SK-N-SH treated with all-trans-retinoic acid at 6 μM for 48 hours (cell line): ENCODE measurements at places on chromosomes 7 and 10.
A peak's percentile ranks its signal among the peaks of the same experiment; 100 is the strongest.

DNA sequence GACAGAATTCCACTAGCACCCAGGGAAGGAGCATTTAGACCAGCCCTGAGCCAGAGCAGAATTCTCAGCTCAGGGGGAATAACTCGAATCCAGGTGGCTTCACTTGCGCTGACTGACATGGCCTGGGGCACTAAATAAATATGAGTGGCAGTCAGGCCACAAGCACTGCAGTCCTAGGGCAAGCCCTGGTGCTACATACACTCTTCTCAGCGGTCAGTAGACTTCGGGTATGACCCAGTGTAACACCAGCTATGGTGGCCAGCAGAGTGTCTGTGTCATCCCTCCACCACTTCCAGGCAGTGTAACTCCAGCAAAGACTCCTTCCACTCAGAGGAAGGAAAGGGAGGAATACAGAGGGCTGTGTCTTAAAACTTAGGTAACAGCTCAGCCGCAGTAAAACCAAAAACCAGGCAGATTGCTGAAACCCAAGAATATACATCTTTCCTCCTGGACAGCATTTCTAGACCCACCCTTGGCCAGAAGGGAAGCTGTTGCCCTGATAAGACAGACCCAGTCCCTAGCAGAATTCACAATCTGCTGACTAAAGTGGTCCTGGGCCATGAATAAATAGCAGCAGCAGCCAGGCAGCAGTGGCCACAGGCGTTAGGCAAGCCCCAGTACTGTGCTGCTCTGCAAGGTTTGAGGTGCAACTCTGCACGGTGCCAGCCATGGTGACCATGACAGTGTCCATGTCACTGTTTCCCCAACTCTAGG, 77.0 kb downstream of the SNX13 start:
- ATAC-seq: no peak

DNA sequence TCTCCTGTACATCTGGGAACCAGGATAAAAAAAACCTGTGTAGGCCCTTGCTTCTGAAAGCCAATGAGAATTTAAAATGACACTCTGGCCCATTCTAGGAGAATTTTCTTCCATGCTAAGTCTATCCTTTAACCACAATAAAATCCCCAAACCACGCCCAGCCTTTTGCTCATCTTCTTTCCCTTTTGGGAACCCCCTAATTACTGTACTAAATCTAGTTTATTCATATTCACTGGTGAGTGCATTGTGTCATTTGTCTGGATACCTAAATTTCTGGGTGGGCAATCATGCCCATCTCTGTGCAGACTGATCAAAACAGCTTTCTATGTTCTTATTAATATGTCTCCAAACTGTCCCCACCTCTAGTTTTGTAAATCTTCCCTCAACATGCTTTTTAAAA, 11.7 kb upstream of the CDK14 start:
- ATAC-seq: no peak

DNA sequence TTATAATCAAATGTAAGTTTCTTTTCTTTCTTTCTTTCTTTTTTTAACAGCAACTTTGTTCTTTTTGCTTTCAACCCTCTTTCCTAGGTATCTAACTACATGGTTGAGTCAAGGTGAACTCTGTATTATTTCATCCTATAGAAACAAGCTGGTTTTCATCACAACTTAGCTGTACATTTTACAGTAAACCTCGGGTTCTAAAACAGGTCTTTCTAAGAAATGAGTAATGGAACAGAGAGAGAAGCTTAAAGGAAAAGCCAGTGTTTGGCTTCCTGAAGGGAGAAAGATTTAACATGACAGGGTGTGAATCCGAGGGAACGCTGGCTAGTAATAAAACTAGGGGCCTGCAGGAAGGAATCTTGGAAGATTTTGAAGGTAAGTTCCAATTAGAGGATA, 143.4 kb upstream of the ITGB1 start:
- no peak for ATAC-seq

GRCh38 chr7:45563401-45563800, 10.8 kb upstream of the ADCY1 start:
- ATAC-seq: no peak

- ATAC-seq: no peak
Observed at GRCh38 chr10:43926371-43926770, 277.7 kb upstream of the ZNF32 start.

DNA sequence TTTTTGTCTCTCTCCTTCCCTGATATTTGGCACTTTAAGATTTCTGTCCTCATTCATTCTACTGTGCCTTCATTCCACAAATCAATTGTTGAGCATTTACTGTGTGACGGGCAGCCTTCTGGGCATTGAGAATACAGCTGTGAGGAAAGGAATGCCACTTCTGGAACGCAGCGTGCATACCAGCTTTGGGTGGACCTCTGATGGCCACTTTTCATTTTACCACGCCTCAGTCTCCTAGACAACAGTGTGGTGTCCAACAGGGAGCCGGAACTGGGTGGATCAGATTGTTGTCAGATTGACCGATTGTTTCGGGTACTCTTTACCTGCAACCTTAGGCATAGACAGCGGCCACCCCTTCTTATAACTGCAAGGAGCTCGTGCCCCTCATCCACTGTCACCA, 222.7 kb upstream of the DPP6 start:
- ATAC-seq: no peak

DNA sequence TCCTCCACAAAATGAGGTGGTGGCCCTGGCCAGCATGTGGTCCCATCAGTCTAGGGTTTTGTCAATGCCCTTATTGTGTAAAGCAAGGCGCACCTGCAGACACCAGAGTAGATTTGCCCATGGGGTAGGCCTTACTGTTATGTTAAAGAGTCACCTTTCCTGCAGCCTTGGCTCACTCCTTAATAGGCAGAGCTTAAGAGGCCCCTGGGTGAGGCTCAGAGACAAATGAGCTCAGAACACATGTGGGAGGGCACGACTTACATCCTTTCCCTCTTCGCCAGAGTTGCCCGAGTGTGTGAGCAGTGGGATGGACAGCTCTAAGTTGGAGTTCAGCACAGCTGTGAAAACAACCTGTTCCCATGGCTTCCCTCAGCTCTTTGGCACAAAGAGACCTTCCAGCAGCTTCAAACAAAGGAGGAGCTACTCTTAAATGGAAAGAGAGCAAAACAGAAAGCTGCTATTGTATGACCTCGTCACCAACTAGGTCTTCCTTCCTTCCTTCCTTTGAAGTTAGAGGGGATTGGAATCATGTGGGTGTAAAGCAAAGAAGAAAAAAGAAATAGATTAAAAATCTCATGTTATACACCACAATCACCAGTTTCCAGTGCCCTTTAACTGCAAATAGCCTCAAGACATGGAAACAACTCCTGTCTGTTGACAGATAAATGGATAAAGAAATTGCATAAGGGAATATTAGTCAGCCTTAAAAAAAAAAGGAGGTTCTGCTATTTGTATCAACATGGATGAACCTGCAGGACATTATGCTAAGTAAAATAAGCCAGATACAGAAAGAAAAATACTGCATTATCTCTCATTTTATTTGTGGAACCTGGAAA, 11.9 kb upstream of the XPNPEP1 start:
- peak; percentile 49 for ATAC-seq

DNA sequence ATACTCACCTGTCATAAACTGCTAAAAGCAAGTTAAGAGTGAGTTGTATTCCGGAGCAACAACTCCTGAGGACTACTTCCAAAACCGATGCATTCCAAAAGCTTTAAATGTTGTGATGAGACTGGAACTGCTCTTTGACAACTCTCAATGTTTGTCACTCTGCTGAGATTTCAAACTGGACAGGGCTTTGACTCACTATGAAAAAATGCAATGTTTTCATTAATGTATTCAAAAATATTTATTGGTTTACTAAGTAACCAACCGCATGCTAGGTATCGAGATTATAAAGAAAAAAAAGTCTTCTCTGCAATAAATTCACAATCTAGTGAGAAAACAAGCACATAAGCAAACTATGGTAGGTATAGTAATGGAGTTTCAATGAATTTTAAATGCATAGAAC, 107.9 kb upstream of the GNAI1 start:
- ATAC-seq: no peak

- no peak; the same call in 2 of the 3 replicates for ATAC-seq
Observed at GRCh38 chr10:109962247-109962646, 38.9 kb upstream of the XPNPEP1 start.

- ATAC-seq: no peak
Observed at GRCh38 chr10:14660831-14661230, 113.9 kb downstream of the FAM107B start.

DNA sequence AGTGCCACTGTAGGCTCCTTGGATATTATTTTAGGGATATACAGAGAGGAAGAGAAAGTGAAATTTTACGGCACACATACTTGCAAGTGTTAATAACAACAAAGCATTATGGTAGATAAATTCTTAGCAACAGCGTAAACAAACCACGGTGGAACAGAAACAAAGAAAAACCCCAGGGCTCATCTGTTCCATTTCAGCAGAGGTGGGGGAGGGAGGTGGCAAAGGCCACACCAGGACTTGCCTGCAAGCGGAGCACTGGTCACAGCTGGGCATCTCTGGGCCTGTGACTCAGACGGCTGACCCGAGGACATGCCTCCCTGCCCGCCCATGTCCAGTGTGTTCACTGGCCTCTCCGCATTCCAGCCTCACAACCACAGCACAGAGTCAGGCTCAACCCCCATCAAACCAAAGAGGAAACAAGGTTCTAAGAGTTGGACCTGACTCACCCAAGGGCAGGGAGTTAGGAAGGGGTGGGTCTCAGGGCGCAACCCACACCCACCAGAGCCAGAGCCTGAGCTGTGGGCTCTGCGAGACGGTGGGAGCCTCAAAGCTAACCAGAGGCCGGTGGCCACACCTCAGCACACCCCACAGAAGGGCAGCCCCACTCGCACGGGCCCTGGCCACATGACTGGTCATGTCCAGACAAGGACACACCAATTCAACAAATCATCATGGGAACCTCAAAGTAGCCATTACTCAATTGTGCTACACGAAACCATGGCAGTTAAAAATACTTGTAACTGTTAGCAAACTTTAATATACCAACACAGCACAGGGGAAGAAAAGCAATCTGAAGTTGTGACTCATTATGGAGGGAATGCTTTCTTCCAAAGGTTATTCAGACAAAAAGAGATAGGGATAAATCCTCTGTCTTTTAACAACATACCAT, 10.7 kb downstream of the ESYT2 start:
- ATAC-seq: peak; percentile 91

DNA sequence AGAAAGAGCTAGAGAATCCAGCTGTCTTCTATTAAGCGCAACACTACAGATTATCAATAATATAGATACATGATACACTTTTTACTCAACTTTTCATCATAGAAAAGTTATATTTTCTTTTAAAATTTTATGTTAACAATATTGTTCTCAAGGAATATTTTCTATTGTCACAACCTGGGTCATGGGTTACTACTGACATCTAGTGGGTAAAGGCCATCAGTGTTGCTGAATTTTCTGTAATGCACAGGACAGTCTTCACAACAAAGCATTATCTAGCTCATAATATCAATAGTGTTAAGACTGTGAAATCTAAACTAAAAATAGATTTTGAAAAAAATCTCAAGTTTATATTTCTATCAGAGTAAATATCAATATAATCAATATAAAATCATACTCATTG, 209.8 kb downstream of the ZNF33B start:
- ATAC-seq: peak; percentile 72; the same call in 2 of the 3 replicates

DNA sequence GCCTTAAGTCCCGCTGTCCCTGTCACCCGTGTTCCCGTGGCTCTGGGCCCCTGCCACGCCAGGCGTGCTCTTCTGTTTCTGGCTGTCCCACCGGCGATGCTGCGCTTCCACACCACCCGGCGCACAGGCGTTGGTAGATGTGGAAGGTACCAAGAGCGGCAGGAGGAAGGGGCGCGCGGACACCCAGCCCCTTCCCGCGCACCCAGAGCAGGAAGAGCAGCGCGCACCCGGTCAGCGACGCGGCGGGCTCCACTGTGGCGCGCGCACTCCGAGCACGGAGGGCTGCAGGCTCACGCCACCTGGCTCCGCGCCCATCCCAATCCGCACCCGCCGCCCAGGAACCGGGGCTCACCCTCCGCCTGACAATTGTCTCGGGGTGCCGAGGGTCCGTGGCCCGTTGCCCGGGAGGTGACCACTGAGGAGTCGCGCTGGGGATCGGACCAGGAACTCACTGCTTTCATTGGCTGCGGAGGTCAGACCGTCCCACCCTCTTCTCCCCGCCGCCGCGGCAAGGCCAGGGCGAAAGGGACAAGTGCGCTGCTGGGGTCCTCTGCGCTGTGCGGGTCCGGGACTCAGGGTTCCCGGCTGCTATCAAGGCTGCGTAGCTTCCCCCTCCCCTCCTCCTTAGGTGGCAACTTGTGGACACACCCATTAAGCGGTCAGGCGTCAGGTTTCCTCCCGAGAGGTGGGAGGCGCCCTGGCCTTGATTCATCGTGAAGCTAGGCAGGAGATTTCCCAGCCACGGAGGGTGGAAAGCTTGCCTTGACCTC, 121.6 kb upstream of the ZNF92 start:
- ATAC-seq: peak; percentile 97

DNA sequence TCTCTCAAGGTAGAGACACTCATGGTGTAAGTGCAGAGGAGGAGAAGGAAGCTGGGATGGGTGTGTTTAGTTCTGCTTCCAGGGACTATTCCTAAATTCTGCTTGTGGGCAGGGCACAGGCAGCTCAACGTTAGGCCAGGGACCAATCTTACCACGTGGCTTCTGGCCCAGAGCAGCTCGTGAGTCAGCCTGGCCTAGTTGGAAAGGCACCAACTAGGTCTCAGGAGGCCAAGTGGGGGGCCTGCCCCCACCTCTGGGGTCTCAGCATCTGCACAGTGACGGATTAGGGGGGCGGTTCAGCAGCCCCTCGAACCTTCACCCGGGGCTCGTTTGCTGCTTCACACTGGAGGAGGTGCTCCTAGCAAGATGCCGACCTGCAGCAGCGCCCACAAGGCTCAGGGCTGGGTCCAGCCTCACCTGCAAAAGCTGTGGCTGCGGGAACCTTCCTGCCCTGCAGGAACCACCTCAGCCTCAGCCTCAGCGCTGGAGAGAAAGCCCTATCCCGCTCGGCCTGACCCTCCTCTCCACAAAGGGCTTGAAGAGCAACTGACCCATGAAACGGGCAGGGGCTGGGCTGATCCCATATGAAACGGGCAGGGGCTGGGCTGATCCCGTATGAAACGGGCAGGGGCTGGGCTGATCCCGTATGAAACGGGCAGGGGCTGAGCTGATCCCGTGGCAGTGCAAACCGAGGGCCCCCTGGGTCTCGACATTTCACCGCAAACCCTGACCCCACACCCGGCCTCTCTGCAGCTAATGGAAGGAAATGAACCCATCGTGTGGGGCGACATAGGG, 447.4 kb downstream of the DNAJB6 start:
- ATAC-seq: no peak

DNA sequence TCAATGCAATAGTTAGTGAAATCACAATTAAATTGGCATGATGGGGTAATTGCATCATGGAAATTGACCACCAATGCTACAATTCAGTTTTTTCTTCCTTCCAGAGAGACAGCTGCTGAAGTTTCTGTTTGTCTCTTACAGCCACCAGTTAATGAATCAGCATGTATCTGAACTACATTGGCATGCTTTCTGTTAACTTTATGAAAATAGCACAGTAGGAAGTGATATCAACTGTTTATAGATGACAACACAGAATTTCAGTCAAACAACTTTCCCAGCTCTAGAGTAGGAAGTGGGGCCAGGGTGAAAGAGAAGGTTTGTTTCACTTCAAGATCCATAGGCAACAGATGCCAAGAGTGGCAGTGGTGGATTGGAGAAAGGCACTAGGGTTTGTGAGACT, 339.6 kb upstream of the VWC2 start:
- ATAC-seq: no peak

GRCh38 chr10:31399171-31399570, 80.2 kb downstream of the ZEB1 start:
- ATAC-seq: no peak
